ENCODE measurements at places on chromosomes 7 and 10. TPM values are rescaled to one million over a fixed set of nuclear protein-coding genes. Genes with fewer than 3 reads are reported as not detected.

DNA sequence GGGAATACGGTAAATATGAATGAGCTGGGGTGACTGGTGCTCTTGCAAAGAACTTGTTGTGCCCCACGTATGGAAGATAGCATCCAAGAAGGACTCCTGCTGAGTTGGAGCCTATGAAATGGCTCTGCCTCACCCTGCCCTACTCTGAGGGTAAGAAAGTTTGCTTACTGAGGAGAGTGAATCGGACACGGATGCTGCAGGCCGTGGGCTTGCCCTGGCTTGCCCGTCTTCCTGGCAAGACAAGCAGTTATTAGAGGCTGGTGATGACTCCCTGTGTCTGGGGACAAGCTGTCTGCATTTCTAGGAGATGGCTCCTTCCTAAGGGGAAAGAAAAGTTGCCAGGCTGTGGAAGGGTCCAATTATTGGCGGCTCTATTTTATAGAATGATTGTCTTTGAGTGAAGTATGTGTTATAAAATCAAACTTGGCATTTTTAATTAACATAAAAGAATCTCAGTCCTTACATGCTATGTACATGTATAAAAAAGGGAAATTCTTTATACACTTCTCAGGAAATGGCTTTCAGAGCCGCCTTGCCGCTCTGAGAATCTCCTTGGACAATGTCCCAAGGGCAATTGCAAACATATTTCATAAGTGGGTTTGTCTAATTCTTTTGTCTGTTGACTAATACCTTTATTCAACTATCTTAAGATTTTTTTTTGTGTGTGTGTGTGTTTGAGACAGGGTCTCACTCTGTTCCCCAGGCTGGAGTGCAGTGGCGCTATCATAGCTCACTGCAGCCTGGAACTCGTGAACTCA, 64.6 kb downstream of the CYP26A1 start:
- no peak for DNase-seq

GRCh38 chr10:47101196-47101595, 190.0 kb downstream of the PTPN20 start:
- no peak for DNase-seq

DNA sequence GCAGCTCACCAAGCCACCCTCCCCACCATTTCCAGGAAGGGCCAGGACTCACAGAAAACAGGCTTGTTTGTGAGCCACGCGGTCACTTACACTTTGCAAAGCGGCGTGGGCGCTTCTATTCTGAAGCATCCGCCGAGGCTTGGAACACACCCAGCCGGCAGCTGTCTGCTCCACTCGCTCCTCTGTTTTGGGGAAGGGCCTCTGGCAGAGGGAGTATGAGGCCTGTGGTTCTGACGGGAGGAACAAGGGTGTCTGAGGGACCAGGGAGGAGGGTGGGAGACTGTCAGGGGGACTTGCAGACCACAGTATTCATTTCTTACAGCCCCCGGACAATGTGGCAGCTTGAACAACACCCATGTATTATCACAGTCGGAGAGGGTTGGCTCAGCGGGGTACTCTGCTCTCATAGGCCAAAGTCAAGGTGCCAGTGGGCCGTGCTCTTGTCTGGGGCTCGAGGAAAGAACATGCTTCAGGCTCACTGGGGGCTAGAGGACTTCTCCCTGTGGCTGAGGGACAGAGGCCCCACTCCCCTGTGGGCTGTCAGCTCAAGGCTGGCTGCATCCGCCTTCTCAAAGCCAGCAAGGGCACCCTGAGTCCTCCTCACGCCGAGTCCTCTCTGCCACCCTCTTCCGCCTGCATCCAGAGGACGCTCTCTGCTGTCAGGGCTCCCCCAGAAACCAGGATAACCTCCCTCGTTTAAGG, 60.4 kb upstream of the FAM20C start:
- DNase-seq, result no peak

DNA sequence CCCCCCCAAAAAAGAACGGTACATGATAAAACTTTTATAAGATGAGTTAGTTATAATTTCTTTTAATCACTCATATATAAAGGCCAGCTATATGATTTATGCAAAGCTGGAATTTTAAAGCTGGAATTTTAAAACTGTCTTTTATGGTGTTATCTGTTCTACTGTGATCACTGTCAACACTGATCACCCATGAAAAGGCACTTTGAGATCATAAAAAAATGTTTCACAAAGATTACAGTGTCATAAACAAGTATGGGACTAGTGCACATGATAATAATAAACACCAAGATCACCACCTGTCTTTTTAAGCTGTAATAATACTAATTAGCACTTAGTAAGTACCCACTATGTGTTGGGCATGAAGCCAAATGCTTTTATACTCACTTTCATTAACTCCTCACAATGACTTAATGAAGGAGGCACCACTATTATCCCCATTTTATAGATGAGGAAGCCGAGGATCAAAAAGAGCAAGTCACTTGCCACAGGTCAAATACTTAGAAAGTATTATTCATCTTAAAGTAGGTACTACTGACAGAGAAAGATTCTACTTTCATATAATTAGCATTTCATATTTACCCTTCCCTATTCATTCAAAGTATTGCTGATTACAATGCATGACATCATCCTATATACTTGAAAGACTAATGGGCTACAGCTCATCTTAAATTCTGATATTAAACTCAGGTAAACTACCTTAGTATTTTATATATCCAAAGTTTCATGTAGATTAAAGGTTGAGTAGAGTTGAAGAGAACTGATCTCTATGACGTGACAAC, 8.3 kb upstream of the RHOBTB1 start:
- DNase-seq, result no peak

DNA sequence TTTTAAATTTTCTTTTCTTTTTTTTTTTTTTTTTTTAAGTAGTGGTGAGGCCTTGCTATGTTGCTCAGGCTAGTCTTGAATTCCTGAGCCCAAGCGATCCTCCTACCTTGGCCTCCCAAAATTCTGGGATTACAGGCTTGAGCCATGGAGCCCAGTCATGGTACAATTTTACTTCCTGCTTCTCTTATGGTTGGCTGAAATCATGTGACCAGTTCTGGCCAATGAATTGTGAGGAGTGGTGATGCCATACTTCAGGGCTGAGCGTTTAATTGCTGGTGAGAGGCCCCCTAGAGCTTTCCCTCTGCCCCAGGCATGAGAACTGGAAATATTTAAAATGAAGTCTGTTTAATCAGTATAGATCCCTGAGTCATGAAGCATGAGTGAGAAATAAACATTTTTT, 22.2 kb upstream of the BAIAP2L1 start:
- peak; percentile 47 for DNase-seq

DNA sequence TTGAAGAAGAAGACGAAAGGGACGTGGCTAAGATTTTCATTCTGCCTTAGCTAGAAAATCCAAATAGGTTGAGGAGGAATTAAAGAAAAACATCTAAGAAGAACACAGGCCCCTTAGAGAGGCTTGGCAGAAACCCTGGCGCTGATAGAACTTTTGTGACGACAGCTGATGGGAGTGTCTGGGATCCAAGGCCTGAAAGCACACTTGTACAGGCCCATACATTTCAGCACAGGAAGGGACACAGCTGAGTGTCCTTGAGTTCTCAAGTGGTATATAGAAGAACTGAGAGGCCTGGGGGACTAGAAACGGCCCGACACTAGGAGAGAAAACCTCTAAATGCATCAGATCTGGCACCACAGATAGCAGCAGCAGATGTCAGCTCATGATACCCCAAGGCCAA, 39.5 kb downstream of the PRPS1L1 start:
- no peak for DNase-seq

The POLD2 gene
- total RNA-seq, result 140 TPM

The PRPS1L1 gene
- not detected for total RNA-seq
